ENCODE measurements at places on chromosomes 4 and X.

DNA sequence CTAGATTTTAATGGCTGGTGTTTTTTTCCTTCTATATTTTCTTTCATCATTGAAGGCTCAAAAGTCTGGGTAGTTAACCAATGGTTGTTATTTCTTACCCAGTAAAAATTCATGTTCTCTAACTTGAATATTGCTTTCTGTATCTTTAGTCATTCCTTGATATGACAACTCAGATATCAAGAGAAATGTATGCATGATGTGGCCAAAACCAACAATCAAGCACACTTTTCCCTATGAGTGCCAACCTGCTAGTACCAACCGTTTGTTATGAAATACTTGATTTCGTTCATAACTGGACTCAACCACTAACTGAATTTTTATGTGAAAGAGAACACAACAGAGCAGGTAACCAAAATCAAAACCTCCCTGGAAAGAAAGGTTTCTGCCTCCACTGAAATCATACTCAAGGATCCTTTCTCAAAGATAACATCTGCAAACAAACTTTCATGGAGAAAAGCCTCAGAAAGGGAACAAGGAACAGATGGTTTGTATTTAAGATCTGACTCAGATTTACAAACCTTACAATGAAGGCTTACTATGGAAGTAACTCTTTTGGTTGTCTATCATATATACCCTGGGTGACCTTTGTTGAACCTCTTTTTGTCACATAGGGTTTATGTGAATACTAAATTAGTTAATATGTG lies 8.3 kb upstream of the VEGFC start:
- DNase-seq, result no peak

DNA sequence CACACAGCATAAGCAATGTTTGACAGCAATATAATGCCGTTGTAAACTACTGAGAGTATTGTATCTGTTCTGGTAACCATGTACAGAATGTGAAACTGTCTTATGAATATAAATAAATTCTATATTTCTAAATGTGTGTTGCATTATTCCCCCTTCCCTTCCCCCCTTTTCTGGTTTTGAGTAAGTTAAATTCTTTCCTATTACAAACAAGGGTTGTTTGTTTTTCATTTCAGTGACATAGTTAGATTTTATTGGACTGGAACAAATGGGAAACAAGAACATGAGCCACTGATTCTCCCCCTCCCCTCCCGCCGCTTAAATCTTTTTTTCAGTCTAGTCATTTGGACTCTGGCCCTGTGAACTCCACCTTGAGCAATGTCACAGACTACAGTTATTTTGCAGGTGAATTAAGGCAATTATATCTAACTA lies 69.8 kb downstream of the GPAT3 start:
- no peak for DNase-seq

DNA sequence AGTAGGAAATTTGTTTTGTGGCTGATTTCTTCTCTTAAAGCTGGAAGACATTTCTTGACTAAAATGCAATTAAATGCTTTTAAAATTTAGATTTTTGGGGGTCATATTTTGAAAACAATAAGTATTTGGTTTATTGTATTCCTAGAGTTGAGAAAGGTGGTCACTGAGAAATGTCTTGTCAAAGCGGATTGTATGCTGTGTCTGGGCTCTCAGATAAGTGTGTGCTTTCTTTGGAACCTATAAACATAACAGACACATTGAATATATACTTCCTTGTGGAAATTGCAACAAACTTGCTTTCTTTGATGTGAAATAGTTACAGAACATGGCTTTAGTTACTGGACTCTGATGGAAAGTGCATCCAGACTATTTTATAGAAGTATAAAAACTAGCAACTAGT lies 75.4 kb downstream of the AFF1 start:
- no peak for DNase-seq

DNA sequence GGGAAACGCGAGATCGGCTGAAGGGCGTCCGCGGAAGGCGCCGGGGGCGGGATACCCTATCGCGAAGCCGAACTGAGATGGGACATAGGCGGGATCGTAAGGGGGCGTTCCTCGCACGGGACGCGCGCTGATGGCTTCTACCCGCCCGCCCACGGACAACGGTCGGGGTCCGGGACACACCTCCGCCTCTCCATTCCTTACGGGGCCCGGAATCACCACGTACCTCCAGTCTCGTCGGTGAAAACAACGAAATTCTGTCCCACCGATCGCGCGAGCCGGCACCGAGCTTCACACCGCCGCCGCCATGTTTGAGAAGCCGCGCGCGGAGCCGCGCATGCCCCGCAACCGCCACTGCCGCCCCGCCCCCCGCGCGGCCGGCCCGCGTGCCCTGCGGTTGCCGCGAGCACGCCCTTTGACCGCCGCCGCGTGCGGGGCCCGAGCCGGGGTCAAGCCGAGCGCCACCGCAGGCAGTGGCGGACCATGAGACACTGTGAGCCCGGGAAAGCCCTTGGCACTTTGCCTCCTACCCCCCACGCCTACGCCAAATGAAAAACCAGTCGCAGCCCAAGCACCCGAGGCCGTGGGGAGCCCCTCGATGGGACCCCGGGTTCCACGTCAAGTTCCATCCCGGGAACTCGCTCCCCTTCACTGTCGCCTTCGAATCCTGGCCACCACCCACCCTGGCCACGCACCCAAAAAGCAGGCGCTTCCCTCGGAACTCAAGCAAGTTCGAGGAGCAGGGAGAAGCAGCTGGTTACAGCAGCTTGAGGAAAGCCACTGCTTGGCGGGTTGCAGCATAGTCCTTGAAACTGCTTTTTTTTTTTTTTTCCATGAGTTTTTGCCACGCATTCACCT lies at the start of gene SCML2:
Gene SCML2, minus strand, starts transcription at position 320 of the 855 bp plus-strand sequence. CDS start 20,617 bp downstream, outside the sequence.
- DNase-seq, result peak; percentile 22

DNA sequence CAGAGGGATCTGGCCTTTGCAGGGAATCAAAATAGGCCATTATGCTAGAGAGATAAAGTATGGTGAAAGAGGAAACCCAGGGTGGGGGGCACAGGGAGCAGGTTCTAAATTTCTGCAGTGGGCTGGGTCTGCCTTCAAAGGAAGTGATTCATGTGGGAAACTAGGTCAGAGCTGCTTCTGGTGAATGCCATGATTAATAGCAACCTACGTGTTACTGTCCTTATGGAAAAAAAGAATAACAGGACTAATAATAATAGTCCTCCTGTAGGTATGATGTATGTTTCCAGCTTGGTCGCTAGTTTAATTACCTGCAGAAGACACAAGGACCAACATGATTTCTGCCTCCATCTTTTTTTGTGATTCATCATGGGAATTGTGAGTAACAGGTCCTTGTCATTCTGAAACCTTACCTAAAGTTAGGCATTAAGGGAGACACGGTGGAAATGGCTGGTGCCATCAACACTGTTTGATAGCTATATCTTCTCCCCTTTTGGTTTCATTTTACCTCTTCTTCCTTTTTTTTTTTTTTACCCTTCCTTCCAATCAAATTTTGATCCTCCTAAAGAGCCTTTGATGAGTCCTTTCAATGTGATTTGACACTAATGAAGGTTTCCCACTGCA lies 180.4 kb downstream of the CPEB2 start:
- no peak for DNase-seq
